ENCODE measurements at places on chromosomes 11 and 22.

DNA sequence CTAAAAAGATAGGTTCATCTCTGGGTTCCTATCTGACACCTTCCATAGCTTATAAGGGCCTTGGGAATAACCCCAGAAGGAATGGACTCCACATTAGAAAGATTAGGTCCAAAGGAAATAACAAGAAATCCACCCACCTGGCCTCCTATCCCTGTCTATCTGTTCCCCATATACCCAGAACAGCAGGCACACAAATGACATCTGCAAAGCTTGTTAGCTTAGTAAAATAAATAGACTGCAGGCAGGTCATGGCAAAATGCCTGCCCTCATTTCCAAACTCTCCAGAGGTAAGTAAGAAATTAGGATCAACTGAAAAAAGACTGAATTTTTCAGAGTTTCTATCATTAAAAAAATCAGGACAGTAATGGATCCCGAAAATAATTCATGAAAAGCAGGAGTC is 489.5 kb downstream of the DLG2 start:
- peak; percentile 55 for DNase-seq

- DNase-seq = no peak
These were observed 267.7 kb downstream of the LARGE1 start for GRCh38 chr22:33652615-33653014.

- DNase-seq = no peak
These were observed 24.8 kb upstream of the SWAP70 start for GRCh38 chr11:9639099-9639498.

GRCh38 chr22:40218152-40218551 is 40.4 kb downstream of the TNRC6B start:
- no peak for DNase-seq

GRCh38 chr11:76244316-76244851 is 38.1 kb upstream of the WNT11 start:
- no peak for DNase-seq

DNA sequence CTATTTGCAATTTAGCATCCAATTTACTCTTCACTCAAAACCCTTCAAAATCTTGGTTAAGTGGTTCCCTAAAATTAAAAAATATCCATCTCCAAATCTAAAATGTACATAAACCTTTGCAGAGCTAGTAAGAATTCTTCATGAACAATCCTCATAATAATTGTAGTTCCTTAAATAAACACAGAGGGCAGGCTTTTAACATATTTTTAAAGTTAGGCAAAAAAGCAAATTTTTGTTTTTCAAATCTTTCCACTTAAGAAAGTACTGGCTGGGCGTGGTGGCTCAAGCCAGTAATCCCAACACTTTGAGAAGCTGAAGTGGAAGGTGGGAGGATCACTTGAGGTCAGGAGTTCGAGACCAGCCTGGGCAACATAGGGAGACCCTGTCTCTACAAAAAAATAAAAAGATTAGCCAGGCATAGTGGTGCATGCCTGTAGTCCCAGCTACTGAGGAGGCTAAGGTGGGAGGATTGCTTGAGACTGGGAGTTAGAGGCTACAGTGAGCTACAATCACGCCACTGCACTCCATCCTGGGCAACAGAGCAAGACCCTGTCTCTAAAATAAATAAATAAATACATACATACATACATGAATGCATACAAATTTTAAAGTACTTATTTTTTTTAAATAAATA is 25.1 kb upstream of the PLAAT3 start:
- peak; percentile 20 for DNase-seq

GRCh38 chr11:64971421-64972233 is at the start of gene MAJIN:
TSS of gene MAJIN (minus strand) at chr11:64972108. CDS start at chr11:64959405, 12,703 bp downstream.
- DNase-seq = peak; percentile 79

- no peak for DNase-seq
These were observed 357.2 kb downstream of the OPCML start for GRCh38 chr11:133175103-133175502.

GRCh38 chr11:34899633-34900016 is 16.6 kb downstream of the APIP start:
- no peak for DNase-seq

- DNase-seq = peak; percentile 53
These were observed 38.2 kb downstream of the ADAMTS8 start for GRCh38 chr11:130390071-130390758.

GRCh38 chr11:75931124-75931523 is 116.1 kb downstream of the UVRAG start:
- no peak for DNase-seq

- no peak for DNase-seq
These were observed 51.8 kb upstream of the KIRREL3 start for GRCh38 chr11:127052404-127052803.

DNA sequence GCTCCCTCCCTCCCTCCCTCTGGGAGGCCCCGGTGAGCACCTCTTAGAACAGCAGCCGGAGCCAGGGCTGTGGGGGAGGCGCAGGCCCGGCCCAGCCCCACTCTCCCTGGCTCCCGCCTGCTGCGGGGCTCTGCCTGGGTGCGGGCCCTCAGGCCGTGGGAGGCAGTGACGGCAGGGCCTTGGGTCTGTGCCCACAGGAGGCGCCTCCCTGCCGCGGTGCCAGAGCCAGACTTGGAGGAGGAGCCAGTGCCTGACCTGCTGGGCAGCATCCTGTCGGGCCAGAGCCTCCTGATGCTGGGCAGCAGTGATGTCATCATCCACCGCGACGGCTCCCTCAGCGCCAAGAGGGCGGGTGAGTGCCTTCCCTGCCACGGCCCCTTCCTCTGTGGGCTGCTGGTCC is 9.5 kb downstream of the IRF7 start:
- peak; percentile 89 for DNase-seq

GRCh38 chr11:93080146-93080759 is 110.8 kb downstream of the MTNR1B start:
- no peak for DNase-seq

DNA sequence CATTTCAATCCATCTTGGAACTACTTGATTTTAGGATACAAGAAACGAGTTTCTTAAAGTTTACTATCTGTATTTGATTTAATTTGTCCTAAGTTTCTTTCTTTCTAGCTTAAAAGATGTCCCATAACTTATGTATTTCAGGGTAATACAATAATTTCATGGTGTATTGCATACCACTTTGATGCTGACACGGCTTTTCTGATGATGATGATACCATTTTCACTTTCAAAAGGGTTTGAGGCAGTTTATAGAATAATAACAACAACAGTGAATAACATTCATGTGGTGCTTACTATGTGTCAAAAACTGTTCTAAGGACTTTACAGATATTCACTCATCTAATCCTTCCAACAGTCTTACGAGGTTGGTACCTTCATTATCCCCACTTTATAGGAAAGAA is 33.2 kb upstream of the POU2AF1 start:
- no peak for DNase-seq

DNA sequence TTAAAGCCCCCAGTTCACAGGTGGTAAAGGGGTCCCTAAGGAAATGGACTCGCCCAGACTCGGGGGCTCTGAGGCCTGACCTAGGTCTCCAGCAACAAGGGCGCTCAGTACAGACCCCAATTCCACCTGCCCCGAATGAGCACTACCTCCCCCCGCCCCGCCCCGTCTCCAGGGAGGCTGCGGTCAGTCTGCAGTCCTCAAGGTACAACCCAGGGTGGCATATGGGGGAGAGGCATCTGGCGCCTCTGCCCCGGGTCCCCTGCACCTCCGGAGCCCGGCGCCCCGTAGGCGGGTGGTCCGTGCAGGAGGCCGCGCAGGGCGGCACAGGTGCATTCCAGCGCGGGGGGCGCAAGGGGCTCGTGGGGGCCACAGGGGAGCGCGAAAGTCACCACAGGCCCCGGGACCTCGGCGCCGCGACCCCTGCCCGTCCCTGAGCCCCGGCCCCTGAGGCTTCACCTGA is 361 bp downstream of the CTSD start:
- no peak for DNase-seq

GRCh38 chr22:22925805-22926369 is 38.3 kb downstream of the IGLL5 start:
- no peak for DNase-seq

- no peak for DNase-seq
These were observed 24.3 kb downstream of the PDGFB start for GRCh38 chr22:39220450-39220849.

DNA sequence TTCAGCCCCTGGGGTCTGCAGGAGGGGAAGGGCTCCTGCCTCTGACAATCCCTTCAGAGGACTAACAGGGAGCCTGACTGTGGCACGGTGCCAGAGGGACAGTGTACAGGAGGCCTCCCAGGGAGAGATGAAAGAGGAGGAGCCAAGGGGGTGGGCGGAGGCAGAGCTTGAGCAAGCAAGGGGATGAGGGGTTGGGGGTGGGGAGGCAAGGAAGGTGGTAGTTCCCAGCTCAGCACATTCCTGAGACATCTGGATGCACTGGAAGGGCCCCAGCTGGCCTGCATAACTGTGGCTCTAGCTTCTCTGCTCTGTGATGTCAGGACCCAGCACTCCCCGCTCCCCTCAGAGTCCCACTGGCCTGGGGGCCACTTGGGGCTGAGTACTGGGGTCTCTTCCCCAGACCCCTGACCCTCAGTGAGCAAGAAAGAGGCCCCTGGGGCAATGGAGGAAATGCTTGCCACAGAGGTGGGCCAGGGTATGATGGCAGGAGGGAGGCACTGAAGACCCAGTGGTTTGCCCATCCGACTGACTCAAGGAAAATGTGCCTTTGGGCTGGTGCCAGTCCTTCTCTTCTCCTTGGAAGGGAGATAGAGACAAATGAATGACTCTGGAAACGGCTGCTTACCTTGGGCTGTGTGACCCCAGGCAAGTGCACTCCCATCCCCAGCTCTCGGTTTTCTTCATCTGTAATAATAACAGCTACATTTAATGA is 13.3 kb downstream of the CREB3L1 start:
- DNase-seq = no peak

- peak; percentile 34 for DNase-seq
These were observed 857 bp downstream of the ARCN1 start for GRCh38 chr11:118572981-118573550.

DNA sequence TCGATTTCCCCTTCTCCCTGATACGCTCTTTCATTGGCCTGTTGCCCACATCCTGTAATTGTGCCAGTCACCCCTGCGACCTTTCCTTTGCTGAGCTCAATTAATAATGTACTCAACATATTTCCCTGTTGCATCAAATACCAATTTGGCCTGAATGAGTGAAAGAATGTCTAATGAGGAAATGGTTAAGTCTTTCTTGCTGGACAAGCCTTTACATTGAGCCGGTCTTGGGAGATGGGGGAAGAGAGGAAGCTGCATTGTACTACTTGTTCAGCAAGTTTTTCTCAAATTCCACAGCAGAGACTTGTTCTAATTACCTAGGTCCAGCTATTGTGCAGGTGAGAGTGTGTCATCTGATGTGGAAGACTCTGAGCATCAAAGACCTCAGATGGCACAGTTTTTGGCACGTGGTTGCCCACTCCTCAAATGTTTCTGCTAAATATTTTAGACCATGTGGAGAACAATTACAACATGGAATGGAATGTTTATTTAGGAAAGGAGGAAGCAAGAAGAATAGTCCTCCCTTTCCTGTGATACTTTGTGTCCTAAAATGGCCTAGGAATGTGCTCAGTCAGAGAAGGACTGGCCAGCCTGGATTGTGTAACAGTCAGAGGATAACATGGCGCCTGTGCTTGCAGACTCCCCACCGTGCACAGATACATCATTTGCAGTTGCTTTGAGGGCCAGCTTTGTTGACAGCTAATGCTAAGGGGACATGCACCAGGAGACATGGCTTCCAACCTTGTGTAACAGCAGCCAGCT is 129.5 kb upstream of the E2F8 start:
- no peak for DNase-seq

DNA sequence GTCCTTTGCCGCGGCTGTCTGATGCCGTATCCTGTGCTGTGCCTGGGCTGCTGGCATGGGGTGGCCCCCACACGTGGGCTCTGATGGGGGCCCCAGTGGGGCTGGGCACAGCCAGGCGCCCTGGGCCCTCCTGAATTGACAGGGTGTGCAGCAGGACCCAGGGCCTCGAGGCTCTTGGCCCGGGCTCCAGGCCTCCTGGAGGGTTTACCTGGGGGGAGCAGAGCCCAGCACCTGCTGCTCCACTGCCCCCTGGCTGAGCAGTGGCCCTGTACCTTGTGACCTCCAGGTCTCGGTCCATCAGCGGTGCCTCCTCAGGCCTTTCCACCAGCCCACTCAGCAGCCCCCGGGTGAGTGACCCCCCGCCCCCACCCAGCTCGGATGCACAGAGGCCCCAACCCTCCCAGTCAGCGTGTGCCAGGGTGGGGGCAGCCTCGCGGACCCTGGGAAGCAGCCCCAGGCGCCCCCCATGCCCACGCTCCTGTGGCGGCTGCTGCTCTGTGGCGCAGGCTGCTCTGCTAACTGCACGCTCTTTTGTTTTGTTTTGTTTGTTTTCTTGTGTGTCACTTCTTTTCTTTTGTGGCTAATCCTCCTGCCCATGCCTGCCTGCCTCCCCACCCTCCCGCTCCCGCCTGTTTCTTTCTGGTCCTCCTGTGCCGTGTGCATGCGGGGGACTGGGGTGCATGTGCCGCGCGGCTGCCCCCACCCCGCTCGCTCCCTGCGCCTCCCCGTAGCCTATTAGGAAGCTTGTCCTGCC is 36.9 kb downstream of the MOB2 start:
- DNase-seq = no peak

DNA sequence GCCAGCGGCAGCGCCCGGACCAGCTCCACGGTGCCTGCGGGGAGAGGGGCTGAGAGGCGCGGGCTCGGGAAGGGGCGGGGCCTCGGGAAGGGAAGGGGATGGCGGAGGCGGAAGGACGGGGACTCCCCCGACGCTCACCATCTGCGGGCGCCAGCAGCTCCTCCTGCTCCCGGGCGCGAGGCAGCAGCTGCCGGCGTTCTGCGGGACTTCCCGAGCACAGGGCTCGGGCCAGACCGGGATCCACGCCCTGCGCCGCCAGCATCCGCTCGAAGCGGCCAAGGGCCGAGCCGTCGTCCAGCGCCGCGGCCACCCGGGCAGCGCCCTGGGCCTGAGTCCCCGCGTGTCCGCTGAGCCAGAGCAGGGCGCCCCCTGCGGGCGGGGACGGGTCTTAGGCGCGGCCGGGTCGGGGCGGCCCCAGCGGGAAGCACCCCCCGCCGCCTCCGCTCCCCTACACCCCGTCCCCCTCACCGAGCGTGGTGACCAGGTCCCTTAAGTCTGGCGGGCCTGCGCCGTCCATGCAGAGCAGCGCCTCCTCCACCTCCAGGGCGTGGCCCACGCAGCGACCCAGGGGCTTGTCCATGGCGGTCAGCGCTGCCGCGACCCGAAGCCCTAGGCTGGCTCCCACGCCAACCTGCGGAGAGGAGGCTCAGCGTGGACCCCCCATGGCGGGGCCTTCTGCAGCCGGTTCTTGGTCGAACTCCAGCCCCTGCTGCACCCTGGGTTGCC is 873 bp upstream of the SCO2 start:
- peak; percentile 62 for DNase-seq

All from cerebellar cortex (tissue), 1 donor.